ENCODE measurements at places on chromosomes 13 and 19. TPM values are rescaled to one million over a fixed set of nuclear protein-coding genes. Genes with fewer than 3 reads are reported as not detected.

GRCh38 chr19:7328647-7329046 lies 20.1 kb upstream of the ARHGEF18 start:
- DNase-seq: no peak

GRCh38 chr13:92658293-92658692 lies 568.3 kb upstream of the GPC6 start:
- no peak for DNase-seq

DNA sequence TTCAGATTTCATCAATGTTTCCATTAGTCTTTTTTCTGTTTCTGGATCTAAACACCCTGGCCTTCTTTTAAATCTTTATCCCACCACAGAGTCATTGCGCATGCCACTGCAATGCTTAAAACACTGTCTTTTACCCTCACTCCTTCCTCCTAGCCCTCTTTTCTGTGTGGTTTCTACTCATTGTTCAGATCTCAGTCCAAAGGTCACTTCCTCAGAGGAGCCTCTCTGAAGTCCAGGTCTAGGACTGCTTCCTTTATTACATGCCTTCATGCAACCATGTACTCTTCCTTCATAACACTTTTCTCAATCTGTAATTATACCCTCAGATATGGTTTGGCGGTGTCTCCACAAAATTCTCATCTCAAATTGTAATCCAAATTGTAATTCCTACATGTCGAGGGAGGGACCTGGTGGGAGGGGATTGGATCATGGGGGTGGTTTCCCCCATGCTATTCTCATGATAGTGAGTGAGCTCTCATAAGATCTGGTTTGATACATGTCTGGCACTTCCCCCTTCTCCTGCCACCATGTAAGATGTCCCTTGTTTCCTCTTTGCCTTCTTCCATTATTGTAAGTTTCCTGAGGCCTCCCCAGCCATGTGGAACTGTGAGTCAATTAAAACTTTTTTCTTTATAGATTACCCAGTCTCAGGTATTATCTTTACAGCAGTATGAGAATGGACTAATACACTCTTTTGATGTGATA lies 808.9 kb downstream of the DIAPH3 start:
- no peak for DNase-seq

Gene ZSCAN4
- total RNA-seq: not detected
